DND-41 (cell line): ENCODE measurements at places on chromosomes 11 and 22.

DNA sequence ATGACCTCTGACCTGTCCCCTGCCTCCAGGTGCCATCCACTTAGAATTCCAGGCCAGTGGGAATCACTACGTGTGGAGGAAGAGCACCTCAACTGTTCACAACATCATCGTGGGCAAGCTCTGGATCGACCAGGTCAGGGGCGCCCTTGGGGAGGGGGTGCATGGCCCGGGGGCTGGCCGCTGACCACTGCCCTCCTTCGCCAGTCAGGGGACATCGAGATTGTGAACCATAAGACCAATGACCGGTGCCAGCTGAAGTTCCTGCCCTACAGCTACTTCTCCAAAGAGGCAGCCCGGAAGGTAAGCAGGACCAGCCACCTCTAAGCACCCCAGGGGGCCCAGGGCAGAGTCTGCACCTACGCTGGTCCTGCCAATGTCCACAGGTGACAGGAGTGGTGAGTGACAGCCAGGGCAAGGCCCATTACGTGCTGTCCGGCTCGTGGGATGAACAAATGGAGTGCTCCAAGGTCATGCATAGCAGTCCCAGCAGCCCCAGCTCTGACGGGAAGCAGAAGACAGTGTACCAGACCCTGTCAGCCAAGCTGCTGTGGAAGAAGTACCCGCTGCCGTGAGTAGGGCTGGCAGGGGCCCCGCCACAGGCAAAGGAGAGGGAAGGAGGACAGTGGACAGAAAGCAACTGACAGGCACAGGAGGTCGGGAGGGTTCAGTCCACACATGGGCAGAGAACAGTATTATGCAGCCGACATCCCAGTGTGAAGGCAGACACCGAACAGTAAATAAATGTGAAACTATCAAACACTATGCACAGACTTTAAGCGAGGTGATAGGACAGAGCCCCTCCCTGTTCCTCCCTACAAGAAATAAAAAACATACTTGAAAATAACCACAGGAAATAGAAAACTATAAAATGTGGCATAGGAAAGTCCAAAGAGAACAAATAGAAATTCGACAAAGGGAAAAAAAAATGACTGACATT, 74.9 kb downstream of the MORC2 start:
- DNase-seq = no peak

- DNase-seq = no peak
Measured at GRCh38 chr11:35893796-35894475, 49.9 kb upstream of the LDLRAD3 start.

DNA sequence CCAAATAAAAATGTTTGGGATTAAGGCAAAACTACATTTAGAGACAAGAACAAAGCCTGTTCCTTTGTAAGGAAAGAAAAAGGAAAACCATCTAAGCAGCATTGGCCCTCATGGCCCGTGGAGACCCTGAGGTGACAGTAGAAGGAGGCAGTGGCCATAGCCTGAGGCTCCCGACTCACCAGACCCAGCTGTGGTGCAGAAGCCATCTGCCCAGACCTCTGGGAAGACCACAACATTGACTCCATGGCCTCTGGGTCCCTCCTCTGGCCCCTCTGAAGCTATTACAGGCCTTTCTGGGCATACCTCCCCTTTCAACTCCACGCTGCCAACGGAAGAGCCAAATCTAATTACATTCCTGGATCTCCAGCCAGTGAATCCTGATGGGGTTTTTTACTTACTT, 6.4 kb downstream of the PRAME start:
- DNase-seq = no peak

- DNase-seq = no peak
Measured at GRCh38 chr22:43155789-43156188, 4.4 kb downstream of the TSPO start.

- no peak for DNase-seq
Measured at GRCh38 chr11:133732109-133732674, 113.1 kb downstream of the SPATA19 start.

DNA sequence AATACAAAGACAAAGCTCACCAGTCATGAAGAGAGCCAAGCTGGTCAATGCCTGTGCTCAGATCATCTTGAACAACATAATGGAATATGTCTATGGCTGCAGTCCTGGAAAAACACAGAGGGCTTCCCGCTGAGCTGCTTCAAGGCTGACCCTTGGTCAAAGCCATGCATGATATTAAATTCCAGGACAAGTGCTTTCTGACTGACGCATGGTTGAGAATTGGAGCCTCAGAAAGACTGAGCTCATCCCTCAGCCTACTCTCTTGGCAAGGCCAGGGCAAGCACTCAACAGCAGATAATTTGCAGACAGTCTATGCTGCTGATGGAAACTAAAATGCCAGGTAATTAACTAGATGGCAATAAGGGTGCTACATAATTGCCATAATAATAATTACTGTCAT, 89.2 kb downstream of the GALNT18 start:
- no peak for DNase-seq

GRCh38 chr22:48251629-48252028, 1489.2 kb downstream of the TBC1D22A start:
- no peak for DNase-seq

GRCh38 chr11:128765571-128766549, 72.0 kb downstream of the FLI1 start:
- DNase-seq = no peak

DNA sequence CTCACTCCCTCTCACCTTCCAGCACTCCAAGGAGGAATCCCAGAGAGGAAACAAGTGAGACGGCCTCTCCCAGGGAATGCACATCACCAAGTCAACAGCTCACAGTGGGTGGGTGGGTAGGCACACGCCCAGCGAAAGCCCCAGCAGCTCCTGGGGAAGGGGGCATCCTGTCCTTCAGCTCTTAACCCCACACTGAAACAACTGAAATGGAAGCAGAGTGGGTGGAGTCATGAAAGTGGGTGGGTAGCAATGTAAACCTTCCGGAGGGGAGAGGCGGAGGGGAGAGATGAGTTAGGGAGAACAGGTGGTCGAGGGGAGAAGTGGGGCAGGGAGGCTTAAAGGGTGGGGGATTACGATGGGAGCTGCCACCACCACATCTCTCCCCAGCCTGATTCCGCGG, 5.4 kb downstream of the MCHR1 start:
- peak; percentile 31 for DNase-seq

DNA sequence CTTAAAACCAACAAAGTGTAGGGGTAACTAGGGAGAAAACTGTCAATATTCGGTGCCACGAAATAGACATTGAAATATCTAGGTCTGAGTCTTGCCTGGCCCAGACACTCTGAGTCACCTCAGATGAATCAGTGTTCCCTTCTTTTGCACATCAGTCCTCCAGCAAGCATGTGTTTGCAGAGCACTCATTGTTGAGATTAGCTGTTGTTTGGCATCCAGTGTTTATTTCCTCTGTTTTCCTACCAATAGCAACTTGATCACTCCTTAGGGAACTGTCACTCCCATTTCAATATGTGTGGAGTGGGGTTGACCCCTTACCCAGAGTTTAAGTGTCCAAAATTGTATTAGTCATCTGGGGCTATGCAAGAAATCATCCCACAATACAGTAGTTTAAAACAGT, 4.7 kb upstream of the ASCC2 start:
- no peak for DNase-seq

- no peak for DNase-seq
Measured at GRCh38 chr11:19792510-19792909, 79.9 kb downstream of the NAV2 start.

GRCh38 chr11:64875369-64876228, 2.8 kb downstream of the EHD1 start:
- no peak for DNase-seq
